Activated T-cell treated with anti-CD3 and anti-CD28 coated beads for 4 hours (primary cell): ENCODE measurements at places on chromosomes 1 and 21.

DNA sequence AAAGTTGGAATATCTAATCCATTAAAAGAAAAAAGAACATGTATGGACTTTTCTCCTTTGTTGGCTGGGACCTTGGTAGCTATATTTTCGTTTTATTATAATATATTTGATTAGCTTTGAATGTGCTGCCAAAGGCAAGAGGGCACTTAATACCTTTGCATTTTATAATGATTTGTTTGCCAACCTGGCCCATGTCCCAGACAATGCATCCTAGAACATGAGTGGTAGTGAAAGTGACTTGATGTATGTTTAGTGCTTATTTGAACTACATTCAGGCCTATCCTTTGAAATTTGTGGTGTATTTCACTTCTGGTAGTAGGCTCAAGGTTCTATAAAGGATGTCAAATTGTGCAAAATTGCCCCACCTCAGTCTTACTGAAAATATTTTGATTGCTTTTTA, 25.9 kb downstream of the CACHD1 start:
- DNase-seq = no peak

DNA sequence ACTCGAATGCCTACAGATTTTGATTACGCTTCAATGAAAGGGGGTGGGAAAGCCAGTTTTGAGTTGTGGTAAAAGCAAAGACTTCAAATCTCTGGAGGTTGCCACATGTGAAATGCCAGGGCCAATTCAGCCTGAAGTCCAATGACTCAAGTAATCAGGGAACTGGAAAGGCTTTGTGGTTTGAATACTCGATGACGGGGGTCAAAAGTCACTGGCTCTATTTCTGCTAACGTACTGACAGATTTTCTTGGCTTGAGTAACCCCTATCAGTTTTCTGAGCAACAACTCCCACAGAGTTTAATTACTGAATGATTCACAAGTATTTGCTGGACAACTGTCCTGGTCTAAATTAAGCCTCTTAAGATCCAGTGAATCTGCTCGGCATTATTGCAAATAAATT, 152.2 kb downstream of the SIPA1L2 start:
- DNase-seq = no peak

- no peak for DNase-seq
These were observed at the start of gene RAB7B for GRCh38 chr1:206002871-206003801. Gene RAB7B (minus strand): TSS chr1:206003395. CDS start chr1:205994135, 9,260 bp downstream.

- DNase-seq = no peak
These were observed 31.2 kb downstream of the TAS1R2 start for GRCh38 chr1:18828224-18828623.

- DNase-seq = peak; percentile 42
These were observed 35.8 kb downstream of the SLC2A1 start for GRCh38 chr1:42922687-42923366.
